ENCODE measurements at places on chromosomes 1 and 21.

GRCh38 chr1:38474738-38475623 lies 384.6 kb downstream of the RRAGC start:
- DNase-seq: no peak

DNA sequence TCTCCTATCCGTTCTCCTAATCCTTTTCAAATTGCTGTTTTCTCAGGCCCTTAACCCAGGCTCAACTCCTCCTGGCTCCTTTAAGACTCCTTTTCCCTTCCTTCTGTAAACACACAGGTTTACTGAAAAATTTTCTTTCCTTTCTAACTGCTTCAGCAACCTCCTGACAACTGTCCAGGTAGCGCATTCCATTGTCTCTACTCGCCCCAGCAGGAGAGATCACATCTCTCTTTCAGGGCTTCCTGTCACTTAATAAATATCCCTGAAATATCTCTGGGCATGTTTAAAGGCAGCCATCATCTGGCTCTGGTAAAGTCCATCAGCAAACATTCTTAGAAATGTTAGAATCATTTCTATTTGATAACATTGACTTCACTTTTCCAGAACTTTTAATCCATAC lies 211.2 kb upstream of the PTBP2 start:
- no peak for DNase-seq

GRCh38 chr1:51296383-51297357 lies 33.7 kb downstream of the TTC39A start:
- DNase-seq: peak; percentile 81

- no peak for DNase-seq
These were observed 4.1 kb downstream of the DIPK1A start for GRCh38 chr1:92957030-92957734.

GRCh38 chr1:70140343-70140742 lies 65.0 kb downstream of the LRRC40 start:
- DNase-seq: no peak

GRCh38 chr1:64117492-64117891 lies 85.9 kb upstream of the UBE2U start:
- no peak for DNase-seq

GRCh38 chr1:212637902-212638301 lies 29.3 kb downstream of the ATF3 start:
- DNase-seq: no peak

- no peak for DNase-seq
These were observed 89.5 kb downstream of the COLGALT2 start for GRCh38 chr1:183947988-183948387.

GRCh38 chr1:225944951-225945350 lies 3.9 kb upstream of the LEFTY2 start:
- DNase-seq: no peak

DNA sequence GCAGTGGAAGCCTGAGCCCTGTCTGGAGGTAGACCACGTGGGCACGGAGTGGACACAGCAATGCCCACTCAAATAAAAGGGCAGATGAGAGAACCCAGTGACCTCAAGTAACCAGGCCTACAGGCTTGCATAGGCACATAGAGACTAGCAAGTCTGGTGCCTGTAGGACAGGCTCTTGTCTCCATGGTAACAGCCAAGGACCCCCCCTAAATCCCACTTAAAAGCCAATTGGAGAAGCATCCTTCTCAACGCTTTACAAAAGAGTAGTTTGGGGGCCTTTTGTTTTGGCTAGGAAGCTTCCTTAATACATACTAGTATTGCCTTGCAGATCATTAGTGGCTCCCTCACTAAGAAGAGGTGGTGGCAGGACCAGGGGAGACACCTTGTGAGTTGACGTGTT lies 63.9 kb downstream of the VWA5B1 start:
- DNase-seq: no peak

- no peak for DNase-seq
These were observed 56.5 kb downstream of the IRF2BP2 start for GRCh38 chr1:234553240-234554188.

GRCh38 chr1:186708694-186709097 lies 28.5 kb upstream of the PTGS2 start:
- DNase-seq: no peak

DNA sequence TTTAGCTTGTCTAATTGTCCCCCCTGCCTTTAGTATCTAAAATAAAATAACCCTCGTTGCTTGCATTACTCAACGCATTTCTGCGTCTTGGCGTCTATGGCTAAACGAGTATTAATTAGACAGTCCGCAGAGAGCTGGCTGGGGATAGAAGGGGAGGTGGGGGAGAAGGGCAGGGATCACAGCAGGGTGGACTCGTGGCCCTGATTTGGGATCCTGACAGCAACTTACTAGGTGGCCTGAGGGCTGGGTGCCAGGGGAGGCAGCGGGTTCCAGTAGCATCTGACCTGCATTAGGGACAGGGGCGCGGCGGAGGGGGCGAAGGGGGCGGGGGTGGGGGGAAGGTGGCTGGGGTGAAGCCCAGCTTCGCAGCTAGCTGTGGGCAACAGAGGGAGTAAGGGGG lies 1.1 kb upstream of the BACE2 start:
- no peak for DNase-seq

DNA sequence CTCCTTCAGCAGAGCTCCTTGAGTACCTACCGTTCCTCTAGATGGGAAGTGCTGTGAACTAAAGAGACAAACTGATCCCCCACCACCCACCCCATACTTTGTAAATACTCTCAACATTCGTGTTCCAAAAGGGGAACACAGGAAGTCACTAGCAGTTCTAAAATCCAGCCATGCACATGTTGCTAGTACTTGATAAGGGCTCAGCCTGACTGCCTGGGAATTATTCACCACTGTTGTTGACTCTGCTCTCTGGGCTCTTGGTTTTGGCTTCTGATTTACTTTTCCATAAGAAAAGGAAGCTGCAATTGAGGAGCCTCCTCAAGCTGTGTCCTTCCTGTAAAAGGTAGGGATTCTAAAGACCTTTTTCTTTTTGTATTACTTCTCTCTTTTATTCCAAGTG lies 67.5 kb downstream of the IVNS1ABP start:
- no peak for DNase-seq

DNA sequence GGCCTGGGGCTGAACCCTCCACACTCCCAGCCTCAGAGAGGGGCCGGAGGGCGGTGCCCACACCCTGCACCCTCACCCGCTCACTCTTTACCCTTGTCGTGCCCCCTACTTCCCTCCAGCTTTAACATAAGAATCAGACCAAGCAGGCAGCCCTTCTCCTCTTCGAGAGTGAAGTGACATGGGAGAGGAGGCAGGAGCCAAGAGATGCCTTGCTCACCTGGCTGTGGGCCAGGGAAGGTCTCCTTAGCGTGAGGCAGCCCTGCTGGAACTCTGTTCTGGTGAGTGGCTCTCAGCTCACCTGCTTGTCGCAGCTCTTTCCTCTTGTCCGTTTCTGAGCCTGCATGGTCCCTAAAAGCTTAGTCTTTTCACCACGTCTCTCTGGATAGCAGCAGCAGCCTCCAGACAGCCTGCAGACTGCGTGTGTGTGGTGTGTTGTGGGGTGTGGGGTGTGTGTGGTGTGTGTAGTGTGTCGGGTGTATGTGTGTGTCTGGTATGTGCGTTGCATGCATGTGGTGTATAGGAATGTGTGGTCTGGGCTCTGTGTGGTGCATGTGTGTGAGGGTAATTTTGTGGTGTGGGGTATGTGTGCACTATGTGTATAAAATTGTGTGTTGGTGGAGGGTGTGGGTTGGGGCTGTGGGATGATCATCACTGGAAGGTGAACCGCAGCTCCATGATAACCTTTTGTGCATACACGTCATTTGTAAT lies 86.7 kb downstream of the CCDC185 start:
- no peak for DNase-seq

GRCh38 chr1:216485042-216485441 lies 61.8 kb upstream of the USH2A start:
- DNase-seq: no peak

GRCh38 chr21:32311621-32312020 lies 13.0 kb downstream of the MRAP start:
- DNase-seq: no peak

DNA sequence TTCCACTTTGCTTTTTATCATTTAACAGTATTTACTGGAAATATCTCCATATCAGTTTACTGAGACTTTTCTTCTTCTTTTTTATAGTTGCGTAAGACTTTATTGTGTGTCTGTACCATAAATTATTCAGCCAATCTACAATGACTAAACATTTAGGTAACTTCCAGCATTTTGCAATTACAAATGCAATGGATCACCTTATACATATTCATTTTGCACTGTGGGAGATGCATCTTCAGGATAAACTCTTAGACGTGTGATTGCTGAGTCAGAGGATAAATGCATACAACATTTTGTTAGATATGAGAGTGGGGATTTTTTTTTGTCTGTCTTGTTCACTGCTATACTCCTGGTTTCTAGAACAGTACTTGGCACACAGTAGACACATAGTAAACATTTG lies 95.7 kb upstream of the GCLM start:
- DNase-seq: no peak

DNA sequence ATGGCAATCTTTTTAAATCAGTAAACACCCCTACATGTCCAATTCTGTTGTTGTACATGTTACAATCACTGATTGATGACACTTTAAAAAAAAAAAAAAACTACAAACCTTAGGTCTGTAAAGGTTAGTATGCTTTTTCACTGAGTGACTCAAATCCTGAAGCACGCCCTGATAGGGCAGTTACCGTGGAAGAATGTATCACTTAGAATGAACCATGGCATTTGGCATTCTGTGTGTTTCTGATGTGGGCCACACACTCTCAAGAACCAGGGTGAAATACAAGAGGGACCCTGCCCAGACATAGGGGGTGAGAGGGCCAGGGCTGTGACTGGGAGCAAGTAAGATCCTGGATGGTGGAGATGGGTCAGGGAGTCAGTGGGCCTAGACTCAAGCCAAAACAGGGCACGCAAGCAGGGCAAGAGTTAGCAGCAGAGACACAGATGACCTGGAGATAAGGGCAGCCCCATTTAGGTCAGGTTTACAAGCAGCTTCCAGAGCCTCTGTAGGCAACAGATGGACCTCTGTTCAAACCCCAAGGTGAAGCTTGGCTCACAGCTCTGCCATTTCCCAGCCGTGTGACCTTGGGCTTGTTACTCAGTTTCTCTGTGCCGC lies 47.6 kb upstream of the DMRTB1 start:
- peak; percentile 46 for DNase-seq

GRCh38 chr1:169548282-169548681 lies 38.0 kb downstream of the F5 start:
- DNase-seq: no peak

- DNase-seq: peak; percentile 38
These were observed 41.4 kb upstream of the KIF1B start for GRCh38 chr1:10168912-10169514.

DNA sequence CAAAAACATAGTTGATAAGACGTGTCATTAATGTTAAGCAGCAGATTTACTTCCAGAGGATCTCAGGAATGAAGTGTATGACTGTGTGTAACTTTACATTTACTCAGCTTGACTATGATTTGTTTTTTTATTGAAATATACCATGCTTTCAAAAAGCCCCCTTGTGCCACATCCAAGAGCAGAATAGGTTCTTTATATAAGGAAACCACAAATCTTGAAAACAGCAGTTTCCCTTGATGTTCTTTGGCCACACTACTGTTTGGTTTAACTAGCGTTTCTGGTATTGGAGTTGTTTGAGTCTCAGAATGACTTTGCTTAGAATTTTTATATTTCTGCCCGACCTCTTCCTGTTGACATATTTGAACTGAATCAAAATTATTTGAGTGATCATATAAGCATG lies 25.0 kb downstream of the LRRC8C start:
- DNase-seq: peak; percentile 36

GRCh38 chr1:80163686-80164085 lies 1157.2 kb upstream of the ADGRL4 start:
- no peak for DNase-seq

- DNase-seq: no peak
These were observed 33.0 kb downstream of the SH3BGR start for GRCh38 chr21:39484711-39485276.

DNA sequence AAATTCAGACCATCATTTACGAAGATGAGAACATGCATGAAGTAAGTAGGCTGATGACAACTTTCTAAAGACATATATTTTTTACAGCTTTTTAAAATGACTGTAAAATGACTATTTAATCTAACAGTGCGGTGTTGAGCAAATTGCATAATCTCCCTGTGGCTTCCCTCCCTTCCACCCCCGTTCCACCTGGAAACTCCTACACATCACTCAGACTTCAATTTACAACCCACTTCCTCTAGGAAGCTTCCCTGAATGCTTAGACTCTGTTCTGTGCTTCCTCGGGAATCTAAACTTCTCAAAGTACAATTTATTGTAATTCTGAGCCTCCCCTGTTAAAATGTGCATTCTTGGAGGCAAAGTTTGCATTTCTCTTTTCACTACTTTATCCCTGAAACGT lies 354.9 kb downstream of the DPYD start:
- DNase-seq: no peak

- DNase-seq: no peak
These were observed 91.7 kb upstream of the IVNS1ABP start for GRCh38 chr1:185408700-185409270.

DNA sequence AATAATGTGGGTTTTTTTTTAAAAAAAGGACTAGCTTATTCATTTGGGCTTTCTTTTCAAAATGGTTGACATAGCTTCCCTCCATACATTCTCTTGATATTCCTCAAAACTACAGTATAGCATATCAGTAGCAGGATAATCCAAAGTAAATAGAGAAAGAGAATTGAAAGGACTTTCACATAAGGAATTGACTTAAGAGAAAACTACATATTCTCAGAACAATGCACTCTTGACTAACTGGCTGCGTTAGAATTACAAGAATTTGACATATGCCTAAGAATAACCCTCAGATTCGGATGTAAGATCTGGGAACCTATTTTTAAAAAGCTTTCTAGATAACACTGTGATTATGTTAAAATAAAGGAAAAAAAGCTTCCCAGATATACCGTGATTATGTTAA lies 3.1 kb downstream of the PRKAB2 start:
- DNase-seq: no peak

GRCh38 chr1:239884796-239885195 lies 206.9 kb upstream of the FMN2 start:
- no peak for DNase-seq

GRCh38 chr1:110580244-110580643 lies 25.9 kb downstream of the KCNA2 start:
- DNase-seq: no peak

GRCh38 chr21:38234395-38235142 lies 22.2 kb upstream of the KCNJ15 start:
- DNase-seq: no peak

GRCh38 chr1:224784265-224785039 lies 145.0 kb upstream of the DNAH14 start:
- no peak for DNase-seq

DNA sequence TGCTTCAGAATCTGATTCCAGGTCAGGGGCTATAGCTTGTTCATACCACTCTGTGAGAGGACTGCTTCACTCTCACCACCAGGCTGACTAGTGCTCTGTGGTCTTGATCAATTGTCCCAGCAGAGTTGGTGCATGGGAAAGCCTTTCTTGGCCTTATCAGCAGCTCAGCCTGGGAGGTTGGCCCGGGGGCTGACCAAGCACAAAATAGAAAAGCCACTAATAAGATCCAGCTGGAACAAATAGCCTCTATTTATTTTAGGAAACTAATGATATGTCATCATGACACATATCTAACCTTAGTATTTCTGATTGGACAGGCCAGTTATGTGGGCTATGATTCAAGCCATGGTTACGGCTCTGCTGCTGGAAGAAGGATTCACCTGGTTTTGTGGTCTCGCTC lies 134.2 kb downstream of the GDAP2 start:
- no peak for DNase-seq

- no peak for DNase-seq
These were observed 71.0 kb downstream of the PDE9A start for GRCh38 chr21:42724226-42724920.

All from activated T-cell treated with anti-CD3 and anti-CD28 coated beads, Interleukin-2, amount 50 U/mL, for 72 hours (primary cell).